ENCODE measurements at places on chromosomes 7 and 10.

DNA sequence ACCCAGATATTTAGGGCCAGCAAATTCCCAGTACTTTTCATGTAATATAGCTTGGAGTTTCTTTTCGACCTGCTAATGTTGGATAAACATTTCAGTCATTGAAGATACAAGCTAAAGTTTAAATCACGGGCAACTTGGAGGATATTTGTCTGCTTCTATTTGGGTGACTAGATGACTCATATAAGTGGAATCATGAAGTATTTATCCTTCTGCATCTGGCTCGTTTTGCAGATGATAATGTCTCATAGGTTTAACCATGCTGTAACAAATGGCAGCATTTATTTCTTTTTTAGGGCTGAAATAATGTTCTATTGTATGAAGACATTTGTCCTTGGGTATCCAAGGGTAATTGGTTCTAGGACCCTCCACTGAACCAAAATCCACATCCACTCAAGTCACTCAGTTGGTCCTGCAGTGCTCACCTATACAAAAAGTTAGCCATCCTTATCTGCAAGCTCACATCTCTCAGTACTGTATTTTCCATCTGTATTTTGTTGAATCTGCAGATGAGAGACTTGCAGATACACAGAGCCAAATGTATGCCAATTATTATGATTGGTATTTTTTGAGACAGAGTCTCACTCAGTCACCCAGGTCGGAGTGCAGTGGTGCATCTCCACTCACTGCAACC is 187.2 kb upstream of the CSTF2T start:
- DNase-seq: no peak

GRCh38 chr7:21948364-21948763 is 2.7 kb upstream of the CDCA7L start:
- no peak for DNase-seq

DNA sequence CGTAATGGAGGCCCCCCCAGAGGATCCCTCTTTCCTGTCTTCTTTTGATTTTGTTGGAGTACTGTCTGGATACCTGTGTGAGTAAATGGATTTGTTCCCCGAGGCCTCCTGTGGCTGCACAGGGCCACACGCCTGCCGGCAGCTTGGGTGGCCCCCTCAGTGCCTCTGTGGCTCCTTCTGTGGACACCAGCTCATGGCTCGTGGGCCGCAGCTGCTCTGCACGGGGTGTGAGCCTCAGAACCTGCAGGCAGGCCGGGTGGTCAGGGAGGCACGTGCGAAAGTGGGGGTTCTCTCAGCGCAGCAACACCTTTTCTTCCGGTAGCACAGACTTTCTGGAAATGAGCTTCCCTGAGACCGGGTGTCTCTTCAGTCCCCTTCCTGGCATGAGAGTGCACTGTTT is 70.3 kb downstream of the WDR37 start:
- DNase-seq: no peak

DNA sequence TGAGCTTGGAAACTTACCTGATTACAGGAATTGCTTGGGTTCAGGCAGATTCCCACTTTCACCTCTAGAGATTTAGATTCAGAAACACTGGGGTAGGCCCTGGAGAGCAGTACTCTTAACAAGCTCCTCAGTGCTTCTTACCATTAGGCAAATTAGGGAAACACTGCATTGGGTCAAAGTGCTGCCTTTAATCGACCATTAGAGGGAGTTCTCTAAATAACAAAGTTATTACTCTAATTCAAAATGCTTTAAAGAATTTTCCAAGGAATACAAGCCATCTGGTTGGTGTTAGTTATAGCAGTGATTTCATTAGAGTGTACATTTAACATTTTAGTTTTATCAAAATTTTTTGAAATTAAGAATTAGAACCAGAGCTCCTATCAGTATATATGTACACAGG is 324.5 kb downstream of the GFRA1 start:
- DNase-seq: no peak

- DNase-seq: no peak
These were observed 64.5 kb downstream of the ADCYAP1R1 start for GRCh38 chr7:31116615-31117014.
